ENCODE measurements at places on chromosomes 5 and 9.

DNA sequence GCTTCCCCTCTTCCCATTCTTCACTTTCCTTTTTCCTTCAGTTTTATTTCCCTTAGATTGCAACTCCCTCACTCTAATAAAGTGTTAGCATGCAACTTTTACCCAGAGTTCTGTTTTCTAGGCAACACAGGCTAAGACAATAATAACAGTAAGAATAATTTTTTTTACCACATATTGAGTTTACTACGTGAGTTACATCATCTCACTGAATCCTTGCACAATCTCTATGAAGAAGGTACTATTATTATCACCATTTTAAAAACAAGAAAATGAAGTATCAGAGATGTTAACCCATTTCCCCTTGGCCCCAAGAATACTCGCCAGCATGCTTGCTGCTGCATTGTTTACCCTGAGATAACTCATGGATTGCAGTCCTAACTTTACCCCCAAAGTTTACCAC, 53.7 kb upstream of the SMIM32 start:
- DNase-seq = no peak

DNA sequence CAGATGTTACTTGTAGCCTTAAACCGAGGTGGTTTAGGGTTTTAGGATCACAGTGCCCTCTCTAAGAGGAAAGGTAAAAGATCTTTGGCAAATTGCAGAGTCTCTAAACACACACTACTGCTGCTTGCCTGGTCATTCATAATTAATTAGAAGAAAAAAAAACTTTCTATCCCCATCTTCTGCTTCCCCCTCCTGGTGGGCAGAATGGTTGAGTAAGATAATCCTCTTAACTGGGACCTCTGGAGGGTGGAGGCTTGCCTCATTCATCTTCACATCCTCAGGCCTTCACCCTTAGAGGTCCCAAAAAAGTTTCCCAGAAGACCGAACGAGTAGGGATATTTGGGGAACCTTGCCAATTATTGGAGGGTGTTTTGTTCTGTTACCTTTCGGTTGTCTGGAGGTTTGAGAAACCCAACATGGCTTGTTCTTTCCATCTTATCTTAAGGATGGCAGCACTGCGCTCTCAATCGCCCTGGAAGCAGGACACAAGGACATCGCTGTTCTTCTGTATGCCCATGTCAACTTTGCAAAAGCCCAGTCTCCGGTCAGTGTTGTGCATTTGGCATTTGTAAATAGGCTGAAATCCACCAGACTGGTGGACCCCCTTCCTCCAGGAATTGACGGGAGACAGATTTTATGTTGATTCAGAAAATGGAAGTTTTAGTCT, 97.3 kb upstream of the DMRT1 start:
- no peak for DNase-seq

GRCh38 chr5:81579262-81579924, 171.5 kb downstream of the SSBP2 start:
- DNase-seq = no peak

DNA sequence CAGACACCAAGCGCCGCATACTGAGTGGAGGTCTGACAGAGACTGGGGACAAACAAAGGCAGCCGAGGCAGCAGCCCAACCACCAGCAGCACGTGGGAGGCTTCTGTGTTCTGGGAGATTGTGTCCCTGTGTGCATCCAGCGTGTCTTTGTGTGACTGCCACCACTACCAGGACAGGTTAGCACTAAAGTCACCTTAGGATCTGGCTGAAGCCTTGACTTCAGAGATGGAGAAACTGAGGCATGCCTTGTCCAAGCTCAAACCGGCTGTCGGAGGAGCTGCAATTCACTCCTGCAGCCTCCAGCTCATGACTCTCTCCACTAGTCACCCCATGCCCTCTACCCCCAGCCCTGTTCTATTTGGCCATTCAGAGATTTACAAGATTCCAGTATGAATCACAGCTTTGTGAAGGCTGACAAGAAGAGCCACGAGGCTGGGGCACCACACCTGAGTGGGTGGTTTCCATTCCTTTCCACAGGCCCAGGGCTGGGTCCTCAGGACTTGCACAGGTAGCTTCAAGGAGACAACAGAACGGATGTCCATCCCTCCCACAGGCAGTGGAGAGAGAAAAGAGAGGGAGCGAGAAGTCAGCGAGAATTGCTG, 69.3 kb downstream of the SHB start:
- DNase-seq = no peak

GRCh38 chr5:72129725-72130124, 22.4 kb downstream of the MAP1B start:
- no peak for DNase-seq

DNA sequence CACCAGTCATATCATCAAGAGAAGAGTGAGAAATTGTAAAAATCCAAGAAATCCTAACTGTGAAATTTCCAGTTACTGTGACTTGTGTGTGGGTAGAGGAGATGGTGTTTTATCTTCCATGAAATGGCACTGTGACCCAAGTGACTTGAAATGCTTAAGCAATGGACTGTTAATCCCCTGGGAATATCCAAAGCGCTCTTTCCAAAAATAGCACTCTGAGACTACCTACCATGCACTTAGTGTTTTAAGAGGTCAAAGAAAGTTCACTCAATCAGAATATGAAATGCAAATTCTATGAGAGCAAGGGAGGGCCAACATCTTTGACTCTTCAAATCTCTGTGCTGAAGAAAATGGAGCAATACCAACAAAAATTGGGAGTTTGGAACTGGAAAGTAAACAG, 244.0 kb downstream of the GABRB2 start:
- no peak for DNase-seq

Measured in prostate gland (tissue), 2 donors.